ENCODE measurements at places on chromosomes 6 and 20.

DNA sequence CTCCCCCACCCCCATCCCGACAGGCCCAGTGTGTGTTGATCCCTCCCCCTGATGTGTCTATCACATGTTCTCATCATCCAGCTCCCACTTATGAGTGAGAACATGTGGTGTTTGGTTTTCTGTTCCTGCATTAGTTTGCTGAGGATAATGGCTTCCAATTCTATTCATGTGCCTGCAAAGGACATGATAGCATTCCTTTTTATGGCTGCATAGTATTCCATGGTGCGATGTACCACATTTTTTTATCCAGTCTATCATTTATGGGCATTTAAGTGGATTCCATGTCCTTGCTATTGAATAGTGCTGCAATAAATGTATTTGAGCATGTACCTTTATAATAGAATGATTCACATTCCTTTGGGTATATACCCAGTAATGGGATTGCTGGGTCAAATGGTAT lies 66.6 kb upstream of the NXT1 start:
- peak; percentile 26 for DNase-seq

DNA sequence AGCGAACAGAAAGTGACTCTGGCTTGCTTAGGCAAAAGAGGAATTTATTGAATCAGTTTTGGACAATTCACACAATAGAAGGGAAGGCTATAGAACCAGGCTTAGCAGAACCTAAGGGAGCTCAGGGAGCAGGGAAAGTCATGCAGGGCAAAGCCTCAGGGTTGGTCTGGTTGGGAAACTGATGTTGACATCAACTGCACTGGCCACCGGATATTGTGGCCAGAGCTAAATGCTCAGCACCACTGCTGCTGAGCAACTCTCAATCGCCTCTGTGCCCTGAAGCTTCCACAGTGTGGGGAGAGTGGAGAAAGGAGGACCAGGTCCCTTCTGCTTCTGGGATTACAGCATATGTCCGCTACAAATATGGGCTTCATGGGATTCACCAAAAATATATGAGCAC lies 93.3 kb upstream of the GCM1 start:
- no peak for DNase-seq

DNA sequence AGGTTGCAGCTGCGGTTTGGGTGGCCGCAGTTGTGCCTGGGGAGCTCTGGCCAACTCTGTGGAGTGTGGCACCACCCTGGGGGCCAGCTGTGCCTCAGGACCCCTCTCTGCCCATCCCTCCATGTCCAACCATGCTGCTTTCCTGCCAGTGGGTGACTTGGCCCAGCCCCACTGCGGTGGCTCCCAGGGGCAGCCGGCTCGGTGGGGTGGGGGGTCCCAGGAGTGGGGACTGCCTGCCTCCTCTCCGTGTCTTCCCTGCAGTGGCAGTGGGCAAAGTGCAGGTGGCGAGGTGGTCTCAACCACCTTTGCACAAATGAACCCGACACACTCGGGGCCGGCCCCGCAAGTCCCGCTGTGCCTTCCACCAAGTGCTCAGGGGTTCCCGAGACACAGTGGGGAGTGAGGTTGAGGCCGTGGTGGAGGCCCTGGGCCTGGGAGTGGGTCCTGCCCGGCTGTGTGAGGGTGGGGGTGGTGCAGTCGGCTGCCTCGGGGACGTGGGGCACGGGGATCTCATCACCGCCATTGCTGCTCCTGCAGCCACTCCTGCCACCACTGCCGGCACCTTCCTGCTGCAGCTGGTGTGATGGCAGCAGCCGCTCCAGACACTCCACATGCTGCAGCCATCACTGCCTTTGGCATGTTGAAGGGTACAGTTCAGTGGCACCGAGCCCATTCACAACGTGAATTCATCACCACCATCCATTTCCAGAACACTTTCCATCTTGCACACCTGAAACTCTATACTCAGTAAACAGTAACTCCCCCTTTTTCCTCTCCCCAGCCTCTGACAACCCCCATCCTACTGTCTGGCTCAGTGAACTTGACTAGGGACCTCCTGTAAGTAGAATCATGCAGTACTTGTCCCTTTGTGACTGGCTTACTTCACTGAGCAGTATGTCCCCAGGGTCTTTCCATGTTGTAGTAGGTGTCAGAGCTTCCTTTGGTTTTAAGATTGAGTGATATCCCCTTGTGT lies 10.7 kb upstream of the SLCO4A1 start:
- DNase-seq, result no peak

- no peak for DNase-seq
Observed at GRCh38 chr6:579339-579738, 77.6 kb downstream of the HUS1B start.

DNA sequence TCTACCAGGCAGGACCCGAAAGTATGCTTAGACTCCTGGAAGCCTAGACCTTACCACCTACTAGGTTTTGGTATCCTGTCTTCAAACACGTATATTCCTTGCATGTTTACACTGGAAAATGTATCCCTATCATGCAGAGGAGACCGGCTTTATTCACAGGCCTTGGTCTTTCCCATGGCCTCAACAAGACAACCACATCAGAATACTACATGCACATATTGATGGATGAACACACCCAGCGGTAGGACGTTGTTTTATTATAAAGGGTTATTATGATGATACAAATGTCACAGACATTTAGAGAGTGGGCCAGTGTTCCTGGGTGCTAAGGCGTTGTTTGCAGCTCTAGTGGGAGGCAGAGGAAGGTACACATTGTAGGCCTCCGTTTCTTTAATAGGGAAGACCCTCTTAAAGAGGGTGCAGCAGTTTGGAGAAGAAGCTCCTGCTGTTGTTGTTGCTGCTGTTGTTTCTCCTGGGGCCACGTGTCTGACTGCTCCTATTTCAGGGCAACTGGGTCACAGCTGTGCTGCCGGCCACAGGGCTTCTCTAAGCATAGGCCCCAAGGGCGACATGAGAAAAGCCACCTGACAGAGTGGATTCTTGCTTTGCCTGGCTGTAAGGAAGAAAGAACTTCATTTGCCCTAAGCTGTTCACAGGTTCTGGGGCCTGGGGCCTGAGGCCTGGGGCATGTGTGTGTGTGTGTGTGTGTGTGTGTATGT lies 98.3 kb upstream of the SASH1 start:
- no peak for DNase-seq

DNA sequence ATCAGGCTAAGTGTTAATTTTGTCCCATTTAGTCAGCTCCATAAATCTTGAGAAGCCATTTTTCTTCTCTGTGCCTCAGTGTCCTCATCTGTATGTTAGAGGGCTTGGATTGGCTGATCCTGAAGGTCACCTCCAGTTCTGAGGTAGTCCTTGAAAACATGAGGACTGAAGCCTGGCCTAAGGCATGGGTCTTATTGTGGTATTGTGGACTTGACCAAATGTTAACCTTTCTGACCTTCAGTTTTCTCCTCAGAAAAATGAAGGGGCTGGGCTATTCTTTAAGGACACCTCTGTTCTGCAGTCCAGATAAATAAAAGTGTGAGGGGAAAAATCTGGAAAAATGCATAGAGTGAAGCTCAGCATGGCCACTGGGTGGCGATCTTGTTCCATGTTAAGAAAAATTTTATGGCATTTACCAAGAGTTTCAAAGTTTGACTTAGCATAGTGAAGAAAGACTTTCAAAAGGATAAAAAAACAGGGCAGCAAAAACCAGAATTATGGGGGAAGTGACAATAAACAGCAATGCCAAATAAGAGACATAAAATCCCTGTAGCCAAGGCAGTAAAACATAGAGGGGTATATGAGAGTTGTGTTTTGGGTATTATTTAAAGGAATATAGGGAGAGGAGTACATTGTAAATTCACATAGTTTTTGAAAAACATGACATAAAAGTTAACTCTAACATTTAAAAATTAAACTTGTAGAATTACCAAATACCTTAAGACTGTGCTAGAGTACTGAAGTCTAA lies 13.2 kb upstream of the TFB1M start:
- no peak for DNase-seq

DNA sequence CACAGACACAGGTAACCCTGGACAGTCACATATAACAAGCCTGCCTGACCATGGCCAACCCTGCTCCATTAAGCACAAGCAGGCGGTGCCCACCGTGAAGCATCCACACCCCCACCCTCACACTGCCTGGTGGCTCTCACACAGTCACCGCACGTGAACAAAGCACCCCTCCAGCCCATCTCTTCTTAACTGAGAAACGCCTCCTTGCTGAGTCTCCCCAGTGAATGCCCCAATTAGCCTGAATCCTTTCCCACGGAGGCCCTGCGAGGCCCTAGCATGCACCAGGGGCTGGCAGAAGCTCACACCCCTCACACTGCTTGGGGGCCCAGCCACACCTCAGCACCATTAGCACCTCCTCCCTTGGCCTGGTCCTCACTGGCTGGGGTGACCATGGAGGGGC lies 72.3 kb downstream of the GRM4 start:
- DNase-seq, result no peak

- DNase-seq, result no peak
Observed at GRCh38 chr6:15421945-15422733, 176.3 kb downstream of the JARID2 start.

GRCh38 chr20:8421981-8422380 lies 289.9 kb downstream of the PLCB1 start:
- no peak for DNase-seq

GRCh38 chr6:42239736-42240375 lies 22.2 kb upstream of the MRPS10 start:
- no peak for DNase-seq

- no peak for DNase-seq
Observed at GRCh38 chr20:6034134-6034969, 19.5 kb downstream of the LRRN4 start.

DNA sequence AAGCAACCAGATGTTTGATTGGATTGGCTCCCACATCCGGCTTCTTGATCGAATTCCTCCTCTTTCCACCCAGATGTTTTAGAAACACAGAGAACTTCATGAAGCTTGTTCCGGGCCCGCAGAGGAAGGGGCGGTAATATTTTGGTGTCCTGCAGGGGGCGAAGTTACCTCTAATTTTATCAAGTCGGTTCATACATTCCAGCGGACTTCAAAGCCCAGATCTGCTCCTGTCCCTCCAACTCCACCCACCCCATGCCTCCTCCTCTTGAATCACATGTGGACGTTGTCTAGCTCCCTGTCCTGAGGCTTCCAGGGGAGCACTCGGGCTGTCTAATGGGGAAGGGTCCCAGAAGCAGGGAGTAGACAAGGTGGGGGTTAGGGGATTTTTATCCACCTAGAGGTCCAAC lies 2.9 kb upstream of the BMP6 start:
- peak; percentile 92 for DNase-seq

GRCh38 chr6:44263354-44264100 lies 1.8 kb downstream of the NFKBIE start:
- no peak for DNase-seq

- DNase-seq, result peak; percentile 72
Observed at GRCh38 chr6:98834060-98835031, at the start of gene POU3F2. Gene POU3F2 (plus strand): TSS chr6:98834574. CDS start chr6:98834874, 300 bp downstream.

DNA sequence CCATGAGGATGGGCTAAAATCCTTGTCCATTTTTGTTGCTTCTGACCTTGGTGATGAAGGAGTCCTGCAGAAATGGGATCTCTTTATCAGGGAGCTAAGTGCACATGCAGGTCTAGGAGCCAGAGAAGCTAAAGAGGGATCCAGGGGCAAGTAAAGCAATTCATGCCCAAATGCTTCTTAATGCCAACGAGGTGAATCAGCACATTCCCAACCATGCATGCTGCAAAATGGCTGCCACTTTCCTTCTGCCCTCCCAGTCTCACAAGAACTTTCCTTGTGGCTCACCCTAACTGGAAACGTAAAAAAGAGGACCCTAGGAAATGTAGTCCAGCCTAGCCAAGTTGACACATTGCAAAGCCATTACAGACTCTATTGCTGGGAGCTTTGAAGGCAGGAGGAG lies 298.4 kb downstream of the MAFB start:
- no peak for DNase-seq

DNA sequence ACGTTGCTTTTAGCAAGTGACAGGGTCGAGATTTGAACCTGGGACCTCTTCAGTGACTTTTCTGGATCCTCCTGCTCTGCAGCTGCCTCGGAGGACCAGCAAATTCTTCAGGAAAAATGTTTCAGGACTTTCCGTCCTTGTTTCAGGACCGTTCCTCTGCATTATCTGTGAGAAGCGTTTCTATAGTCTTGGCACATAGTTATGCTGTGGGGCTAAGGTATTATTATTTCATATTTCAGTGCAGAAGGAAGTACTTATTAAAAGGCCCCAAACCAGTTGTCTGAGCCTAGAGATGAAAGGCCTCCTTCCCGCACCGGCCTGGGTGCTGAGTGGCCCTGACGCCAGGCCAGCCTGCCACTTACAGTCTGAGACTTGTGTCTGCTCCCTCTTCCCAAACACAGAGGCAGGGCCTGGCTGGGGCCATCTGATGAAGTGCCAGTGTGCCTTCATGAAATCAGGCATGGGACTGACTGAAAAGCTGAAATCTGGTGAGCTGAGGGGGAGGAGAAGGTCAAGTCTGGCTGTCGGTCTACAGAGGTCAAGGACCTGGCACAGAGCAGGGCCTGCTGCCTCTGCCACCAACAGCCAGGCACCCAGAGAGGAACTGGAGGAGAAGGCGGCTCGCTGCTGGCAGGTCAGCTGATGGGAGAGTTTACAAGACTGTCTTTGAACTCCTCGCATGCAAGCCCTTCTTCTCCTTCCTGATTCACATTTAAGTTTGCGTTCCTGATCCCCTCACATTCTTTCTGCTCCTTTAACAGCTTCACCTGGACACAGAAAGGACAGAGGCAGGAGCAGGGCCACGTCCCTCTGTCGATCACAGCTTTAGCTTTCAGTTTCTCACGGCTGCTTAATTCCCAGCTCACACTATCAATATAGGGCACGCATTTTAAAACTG lies 8.9 kb upstream of the QKI start:
- DNase-seq, result peak; percentile 74

DNA sequence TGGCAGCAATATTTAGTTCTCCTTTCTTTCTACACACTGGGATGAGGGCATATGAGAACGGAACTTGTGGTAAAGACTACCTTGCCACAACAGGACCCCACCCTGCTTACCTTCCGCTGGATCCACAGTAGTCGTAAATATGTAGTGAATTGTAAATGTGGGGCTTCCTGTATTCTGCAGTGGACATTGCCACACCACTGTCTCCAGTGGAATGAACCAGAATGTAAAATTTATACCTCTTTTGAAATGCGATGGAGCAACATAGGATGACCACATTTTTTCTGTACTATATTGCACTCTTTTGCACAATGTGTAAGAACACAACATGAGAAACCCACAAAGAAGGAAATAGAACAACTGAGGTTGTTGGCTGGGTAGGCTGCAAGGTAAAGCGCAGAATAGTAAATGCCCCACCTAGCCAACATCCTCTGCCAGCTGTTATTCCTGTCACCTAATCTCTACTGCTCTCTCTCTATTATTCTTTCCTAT lies 16.1 kb upstream of the RIPOR2 start:
- no peak for DNase-seq

GRCh38 chr6:168636147-168637004 lies 195.4 kb downstream of the SMOC2 start:
- no peak for DNase-seq

GRCh38 chr6:167855825-167856425 lies 29.2 kb downstream of the AFDN start:
- DNase-seq, result no peak

DNA sequence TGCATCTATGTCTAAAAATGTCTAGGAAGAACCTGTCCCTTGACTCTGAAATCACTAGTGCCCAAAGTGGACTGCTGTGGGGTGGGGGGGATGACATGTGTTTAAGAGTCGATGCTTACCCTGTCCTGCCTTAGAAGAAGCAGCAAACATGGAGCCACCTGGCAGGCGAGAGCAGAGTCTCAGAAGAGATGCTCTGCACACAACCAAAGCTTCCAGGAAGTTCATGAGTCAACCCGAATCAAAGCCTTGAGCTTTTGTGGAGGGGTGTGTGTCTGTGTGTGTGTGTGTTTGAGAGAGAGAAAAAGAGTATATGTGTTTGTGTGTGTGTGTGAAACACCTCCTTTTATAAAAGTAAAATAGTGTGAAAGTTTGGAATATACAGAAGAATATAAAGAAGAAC lies 269.9 kb downstream of the ALDH8A1 start:
- DNase-seq, result no peak

Data from suprapubic skin (tissue), 4 donors.